Hippocampal formation (tissue), 2 donors: ENCODE measurements at places on chromosomes 5 and 9.
A peak's percentile ranks its signal among the peaks of the same experiment; 100 is the strongest.

DNA sequence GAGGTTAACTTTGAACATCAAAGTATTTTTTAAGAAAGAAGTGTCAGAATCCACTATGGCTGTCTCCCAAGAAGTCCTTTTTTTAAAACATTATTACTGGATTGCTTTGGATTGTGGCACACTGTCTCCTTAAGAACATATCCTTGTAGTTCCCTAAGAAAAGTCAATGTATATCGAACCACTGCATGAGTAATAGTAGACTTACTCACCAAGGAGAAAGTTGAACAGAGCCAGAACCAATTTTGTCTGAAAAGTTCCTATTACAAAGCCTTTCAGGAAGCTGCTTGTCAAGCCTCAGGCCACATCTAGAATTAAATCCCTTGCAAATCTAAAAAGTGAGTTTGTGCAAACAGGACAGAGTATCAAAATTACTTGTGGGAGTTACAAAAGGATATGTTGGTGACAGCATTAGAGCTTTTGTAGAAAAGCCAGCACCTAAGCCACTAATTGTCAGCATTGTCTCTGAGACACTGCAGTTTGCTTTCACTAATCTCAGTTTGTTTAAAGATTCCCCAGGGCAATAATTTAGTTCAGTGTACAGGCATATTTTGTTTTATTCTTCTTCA is 195.4 kb downstream of the MPDZ start:
- no peak for DNase-seq

DNA sequence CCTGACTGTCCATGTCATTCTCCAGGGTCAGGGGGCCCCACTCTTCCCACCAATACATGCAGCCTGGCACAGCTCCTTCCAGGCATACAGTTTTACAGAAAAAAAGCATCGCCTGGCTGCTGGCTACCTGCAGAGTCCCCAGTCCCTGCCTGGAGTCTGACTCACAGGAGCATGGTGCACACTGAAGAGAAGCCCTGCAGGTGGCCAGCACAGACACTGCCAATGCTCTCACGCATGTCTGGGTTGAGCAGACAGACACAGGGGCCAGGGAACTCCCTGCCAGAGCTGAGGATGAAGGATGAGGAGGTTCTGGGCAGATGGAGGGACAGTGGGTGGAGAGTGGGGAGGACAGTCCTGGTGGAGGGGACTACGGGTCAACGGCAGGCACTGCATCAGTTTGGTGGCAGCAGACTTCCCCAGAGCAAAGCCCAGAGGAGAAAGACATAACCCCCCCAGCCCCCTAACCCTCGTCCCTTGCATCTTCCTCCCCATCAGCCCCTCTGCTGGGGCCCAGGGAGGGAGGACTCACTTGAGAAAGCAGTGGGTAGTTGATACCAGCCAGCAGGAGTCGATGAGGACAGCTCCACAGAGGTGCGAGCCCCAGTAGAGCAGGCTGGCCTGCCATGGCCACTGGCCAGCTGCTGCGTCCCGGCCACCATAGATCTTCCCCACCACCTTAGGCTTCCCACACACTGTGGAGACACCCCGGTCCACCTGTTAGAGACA is 72.9 kb upstream of the SPTLC1 start:
- DNase-seq: no peak

DNA sequence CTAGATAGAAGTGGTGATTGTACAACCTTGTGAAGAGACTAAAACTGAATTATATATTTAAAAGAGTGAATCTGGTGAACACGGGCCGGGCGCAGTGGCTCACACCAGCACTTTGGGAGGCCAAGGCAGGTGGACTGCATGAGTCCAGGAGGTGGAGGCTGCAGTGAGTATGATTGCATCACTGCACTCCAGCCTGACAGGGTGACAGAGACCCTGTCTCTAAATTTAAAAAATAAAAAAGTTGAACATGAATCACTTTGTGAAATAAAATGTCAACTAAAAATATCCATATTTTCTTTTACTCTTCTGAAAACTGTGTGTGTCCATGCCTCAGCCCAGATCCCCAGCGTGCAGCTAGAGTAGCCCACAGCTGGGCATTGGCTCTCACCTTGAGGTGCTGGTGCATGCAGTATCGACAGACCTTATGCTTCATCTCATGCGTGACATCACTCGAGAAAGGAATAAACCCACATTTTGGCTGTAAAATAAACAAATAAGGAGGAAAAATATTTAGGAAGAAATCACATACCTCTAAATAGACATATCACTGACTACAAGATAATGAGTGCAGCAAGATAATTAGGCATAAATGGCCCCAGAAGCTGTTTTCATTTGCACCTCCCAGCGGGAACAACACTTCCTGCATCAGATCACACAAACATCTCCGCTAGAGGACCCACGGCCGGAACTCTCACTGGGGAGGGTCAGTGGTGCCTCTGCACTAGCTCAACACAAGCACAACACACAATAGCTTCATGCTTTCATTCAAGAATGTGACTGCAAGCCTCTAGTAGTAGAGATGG is 22.1 kb downstream of the IPPK start:
- no peak for DNase-seq

DNA sequence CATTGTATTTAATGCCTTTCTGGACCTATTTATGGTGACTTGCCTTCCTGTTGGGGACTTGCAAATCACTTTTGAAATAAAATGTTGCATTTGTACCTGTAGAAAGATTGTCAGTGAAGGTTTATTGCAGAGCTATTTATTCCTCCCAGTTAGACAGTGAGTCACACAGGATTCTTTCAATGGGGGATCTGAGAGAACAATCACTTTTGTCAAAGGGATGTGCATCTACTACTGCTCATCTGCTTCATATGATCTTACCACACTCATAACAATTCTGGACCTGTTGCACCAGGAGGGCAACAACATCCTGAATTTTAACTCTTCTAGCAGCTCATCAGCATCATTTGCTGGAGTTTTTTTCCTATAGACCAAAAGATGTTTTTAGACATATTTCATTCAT is 66.8 kb downstream of the FBXL7 start:
- no peak for DNase-seq

DNA sequence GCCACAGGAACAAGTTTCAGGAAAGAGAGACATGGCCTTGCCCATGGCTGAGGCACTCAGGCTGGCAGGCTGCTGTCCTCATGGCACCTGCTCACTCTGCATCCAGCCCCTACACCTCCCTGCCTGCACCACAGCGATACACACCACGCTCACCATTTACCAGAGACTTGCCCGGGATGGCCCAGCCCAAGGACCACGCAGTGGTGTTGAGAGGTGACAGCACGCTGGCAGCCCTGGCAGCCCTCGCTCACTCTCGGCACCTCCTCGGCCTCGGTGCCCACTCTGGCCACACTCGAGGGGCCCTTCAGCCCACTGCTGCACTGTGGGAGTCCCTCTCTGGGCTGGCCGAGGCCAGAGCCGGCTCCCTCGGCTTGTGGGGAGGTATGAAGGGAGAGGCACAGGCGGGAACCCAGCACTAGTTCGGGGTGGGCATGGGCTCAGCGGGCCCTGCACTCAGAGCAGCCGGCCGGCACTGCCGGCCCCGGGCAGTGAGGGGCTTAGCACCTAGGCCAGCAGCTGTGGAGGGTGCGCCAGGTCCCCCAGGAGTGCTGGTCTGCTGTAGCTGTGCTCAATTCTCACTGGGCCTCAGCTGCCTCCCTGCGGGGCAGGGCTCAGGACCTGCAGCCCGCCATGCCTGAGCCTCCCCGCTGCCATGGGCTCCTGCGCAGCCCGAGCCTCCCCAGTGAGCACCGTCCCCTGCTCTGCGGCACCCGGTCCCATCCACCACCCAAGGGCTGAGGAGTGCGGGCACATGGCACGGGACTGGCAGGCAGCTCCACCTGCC is 20.3 kb downstream of the ZDHHC11B start:
- DNase-seq: no peak

DNA sequence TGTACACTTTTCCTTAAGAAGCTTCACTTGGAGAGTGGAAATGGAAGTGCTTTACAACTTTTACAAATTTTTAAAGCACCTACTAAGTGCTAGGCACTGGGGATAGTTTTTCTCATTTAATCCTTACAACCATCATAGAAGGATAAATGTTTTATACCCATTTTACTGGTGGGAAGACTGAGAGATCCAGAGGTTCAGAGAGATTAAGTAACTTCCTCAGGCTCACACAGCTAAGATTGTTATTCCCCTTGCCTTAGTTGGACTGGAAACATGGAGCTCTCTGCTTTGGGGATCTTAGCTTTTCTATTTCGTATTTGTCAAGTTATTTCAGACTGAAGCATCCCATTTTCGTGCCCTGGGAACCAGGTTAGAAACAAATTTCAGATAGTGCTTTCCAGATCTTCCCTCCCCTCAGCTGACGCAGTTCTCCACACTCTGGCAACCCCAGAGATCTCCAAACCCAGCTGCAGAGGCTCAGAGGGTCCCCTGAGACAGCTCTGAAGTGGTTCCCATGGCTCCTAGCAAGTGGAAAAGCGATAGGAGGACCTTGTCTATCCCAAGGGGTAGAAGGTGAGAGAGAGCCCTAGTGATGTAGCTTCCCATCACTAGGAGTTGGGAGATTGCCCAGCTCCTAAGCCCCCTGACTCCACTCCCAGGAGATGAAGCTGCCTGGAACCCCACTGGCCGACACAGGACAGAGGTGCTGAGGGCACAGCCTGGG is 16.2 kb upstream of the GABBR2 start:
- no peak for DNase-seq

- no peak for DNase-seq
Measured at GRCh38 chr9:32455738-32456137, 70.3 kb downstream of the RIGI start.

GRCh38 chr9:76462126-76462525 is 3.1 kb downstream of the GCNT1 start:
- no peak for DNase-seq

- no peak for DNase-seq
Measured at GRCh38 chr9:14941501-14942405, 31.5 kb upstream of the FREM1 start.

DNA sequence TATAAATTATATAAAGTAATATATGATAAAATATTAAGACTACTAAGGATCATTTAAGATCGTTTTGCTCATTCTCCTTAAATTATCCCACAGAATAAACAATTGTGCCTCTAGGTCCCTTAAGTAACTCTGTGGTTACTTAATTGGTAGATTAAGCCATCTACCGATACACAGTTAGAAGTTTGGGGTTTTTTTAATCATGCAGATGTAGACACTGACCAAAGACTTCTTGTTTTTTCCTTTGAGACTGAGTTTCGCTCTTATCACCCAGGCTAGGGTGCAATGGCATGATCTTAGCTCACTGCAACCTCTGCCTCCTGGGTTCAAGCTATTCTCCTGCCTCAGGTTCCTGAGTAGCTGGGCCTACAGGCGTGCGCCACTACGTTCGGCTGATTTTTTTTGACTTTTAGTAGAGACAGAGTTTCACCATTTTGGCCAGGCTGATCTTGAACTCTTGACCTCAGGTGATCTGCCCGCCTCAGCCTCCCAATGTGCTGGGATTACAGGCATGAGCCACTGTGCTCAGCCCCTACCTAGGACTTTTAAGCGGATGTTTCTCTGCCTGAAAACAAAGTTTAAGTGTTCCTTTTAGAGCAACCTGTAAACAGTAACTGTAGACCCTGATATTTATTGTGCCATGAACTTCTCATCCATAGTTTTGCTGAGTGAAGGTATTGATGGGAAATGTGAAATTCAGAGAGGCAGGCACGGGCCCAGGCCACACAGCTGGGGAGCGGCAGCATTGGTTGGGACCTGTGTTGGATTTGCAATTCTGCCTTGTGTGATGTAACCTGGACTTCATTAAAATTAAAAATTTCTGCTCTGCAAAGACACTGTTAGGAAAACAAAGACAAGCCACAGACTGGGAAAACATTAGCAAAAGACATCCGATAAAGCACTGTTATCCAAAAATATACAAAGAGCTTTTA is 11.6 kb downstream of the CEL start:
- no peak for DNase-seq

- DNase-seq: no peak
Measured at GRCh38 chr5:132005591-132005990, 5.9 kb downstream of the ACSL6 start.

DNA sequence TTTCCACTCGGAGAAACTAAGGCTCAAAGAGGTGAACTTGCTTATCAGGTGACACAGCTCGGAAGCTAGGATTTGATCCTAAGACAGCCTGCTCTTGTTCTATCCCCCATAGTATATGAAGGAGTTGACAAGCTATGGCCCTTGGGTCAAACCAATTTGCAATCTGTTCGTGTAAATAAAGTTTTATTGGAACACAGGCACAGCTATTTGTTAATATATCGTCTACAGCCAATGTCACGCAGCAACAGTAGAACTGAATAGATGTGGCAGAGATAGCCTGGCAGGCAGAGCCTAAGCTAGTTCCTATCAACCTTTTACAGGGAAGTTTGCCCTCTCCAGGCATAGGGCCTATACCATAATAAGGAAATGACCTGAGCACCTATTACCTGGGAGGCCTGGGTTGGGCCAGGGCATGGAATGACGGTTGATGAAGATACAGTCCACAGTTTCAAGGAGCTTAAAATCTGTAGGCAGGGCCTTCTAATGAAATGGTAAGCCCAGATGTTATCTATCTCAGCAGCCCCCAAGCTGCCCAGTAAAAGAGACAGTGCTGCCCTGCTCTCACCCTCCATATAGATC is 179.0 kb downstream of the TTLL11 start:
- no peak for DNase-seq

DNA sequence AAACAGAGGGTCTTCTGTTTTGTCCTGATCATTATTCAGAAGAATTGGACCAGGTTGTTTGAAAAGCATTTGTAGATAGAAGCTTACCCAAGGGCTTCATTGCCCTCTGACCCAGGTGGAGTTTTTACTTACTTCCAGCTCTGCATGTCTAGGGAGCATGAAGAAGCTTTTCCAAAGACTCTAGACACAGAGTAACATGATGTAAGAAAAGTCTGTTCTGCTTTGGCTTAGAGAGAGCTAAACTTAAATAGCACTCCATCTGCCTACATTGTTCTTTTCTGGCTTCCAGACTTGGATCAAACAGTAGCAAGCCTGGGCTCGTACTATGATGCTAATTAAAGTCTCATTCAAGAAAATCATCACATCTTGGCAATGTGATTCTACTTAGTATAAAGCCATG is 112.1 kb downstream of the SNCAIP start:
- peak; percentile 79 for DNase-seq

GRCh38 chr5:147601652-147602051 is 91.8 kb upstream of the DPYSL3 start:
- DNase-seq: no peak

DNA sequence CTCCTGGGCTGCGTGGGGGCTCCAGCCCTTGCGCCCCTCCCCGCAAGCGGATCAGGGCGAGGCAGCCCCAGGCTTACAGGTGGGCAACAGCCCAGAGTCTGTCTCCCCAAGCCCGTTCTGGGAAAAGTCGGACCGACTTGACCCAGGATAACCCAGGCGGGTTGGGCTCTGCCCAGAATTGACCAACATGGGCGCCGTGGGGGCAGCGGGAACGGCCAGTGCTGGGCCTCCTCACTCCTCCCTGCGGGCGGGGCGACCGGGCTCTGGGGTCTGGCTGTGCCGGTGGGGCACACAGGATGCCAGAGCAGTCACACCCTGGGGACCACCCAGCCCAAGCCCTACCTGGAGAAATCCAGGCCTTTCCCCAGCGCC is 15.3 kb upstream of the SYNPO start:
- DNase-seq: no peak

DNA sequence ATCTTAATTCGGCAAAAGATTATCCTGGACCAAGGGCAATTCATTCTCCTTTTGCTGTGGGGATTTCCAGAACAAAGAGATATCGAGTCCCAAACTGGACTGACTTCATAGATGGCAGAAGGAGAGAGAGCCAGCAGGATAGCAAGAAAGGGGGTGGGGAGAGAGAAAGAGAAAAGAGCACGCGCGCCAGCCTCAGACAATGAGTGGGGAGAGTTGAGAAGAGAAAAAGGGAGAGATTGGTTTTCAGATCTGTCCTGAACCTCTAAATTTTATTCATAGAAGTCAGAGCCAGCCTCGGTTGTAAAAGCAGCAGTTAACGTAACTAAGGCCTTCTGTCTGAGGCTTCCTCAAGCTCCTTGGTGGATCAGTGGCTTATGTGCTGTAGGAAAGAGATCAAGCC is 55.3 kb upstream of the ALDH1B1 start:
- DNase-seq: no peak
